Activated T-cell treated with anti-CD3 and anti-CD28 coated beads for 1 hour (primary cell): ENCODE measurements at places on chromosomes 3 and 15.

DNA sequence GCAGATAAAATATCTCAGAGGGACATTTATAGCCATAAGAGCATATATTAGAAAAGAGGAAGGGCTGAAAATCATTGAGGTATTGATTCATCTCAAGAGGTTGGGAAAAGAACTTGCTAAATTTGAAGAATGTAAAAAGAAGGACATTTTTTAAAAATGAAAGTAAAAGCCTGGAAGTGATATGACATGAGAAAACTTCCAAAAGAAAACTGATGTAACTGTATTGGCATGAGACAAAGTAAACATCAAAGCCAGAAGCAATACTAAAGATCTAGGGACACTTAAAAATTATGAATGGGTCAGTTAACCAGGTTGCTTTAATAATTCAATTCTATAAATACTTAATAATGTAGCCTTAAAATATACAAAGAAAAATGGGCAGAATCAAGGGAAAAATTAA, 31.9 kb downstream of the CEP63 start:
- DNase-seq = no peak

DNA sequence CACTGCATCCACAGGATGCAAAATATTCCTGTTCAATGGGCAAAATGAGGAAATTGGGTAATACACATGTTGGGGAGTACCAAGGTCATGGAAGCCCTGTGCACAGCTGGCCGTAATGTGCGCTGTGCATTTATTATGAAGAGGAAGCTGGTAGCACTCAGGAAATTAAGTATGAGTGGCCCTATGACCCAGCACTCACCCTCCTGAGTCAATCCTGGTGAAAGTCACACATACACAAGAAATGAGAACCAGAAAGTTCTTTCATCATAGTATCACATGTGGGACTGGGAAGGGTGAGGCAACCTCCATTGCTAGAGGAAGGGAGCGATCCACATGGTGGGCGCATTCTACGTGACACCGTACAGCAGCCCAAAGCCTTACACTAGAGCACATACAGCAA, 11.4 kb upstream of the PRR20G start:
- no peak for DNase-seq

DNA sequence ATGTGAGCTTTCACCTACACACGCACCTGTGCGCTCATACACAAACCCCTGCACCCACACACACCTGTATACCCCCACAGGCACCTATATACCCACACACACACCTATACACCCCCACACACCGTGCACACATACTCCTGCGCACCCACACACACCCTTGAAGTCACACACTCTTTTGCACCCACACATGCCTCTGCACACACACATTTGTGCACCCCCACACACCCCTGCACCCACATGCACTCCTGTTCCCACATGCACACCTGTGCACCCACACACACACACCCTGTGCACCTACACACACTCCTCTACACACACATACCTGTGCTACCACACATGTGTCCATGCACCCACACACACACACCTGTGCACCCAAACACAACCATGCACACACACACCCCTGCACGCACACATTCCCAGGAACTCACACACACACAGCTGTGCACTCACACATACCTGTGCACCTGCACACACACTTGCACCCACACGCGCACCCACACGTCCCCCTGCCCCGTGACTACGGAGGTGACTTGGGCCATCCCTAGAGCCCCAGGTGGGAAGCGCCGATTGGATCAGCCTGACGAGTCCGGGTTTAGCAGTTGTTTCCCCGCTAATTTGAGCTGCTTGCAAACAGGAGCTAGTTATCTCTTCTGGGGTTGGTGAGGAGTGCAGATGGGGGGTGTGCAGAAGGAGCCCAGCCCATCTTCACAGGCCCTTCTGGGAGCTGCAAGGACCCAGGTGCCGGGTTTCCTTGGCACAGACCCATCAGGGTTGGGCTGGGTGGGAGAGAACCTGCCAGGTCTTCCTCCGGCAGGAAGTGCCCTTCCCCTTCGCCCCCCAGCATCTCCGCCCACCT, 97.8 kb downstream of the CHSY1 start:
- DNase-seq = no peak

DNA sequence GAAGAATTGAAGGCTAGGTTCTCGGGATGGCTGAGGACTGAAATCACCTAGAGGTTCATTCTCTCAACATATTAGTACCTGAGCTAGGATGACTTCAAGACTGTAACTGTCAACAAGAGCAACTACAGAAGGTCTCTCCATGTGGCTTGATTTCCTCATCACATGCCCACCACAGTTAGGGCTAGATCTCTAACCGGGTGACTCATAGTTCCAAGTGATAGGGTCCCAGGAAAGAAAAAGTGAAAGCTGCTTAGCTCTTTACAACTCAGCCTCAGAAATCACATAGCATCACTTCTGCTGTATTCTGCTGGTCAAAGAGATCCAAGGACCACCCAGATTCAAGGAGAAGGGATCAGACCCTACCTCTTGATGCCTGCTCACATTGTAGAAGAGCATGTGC, 165.4 kb upstream of the AGTR1 start:
- no peak for DNase-seq

- no peak for DNase-seq
These were observed 15.8 kb downstream of the UROC1 start for GRCh38 chr3:126501736-126502135.

- DNase-seq = no peak
These were observed 343.1 kb upstream of the SEMA6D start for GRCh38 chr15:47374222-47374621.

DNA sequence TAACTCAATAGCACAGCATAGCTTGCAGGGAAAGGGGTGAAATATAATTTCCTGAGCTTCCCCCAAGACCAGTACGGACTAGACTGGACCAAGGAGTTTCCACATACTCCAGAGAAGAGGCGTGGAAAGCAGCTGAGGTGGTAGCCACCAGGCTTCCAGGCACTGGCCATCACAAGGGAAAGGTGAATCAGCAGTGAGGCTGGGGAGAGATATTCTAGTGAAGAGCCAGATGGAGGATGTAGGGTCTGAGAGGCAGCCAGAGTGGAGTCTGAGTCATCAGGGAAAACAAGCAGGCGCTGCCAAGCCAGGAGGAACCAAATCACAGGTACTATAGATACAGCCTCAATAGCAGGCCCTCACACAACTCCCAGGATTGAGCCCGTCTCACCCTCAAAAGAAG, 9.6 kb upstream of the RASA2 start:
- no peak for DNase-seq

DNA sequence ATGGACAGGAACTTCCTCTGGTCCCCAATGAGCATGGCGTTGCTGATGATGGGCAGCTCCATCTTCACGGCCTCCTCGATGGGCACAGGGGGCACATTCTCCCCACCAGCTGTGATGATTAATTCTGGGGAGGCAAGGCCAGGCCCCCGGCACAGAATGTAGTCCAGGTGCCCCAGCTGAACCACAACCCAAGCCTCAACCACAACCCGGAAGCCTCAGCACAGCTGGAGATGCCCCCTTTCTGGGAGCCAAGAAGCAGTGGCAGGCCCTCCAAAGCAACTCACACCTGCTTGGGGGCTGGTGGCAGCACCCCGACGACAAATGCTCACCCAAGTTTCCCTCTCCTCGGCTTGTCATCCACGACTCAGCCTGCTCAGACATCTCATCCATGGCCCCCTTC, 25.2 kb downstream of the IDH3A start:
- no peak for DNase-seq

DNA sequence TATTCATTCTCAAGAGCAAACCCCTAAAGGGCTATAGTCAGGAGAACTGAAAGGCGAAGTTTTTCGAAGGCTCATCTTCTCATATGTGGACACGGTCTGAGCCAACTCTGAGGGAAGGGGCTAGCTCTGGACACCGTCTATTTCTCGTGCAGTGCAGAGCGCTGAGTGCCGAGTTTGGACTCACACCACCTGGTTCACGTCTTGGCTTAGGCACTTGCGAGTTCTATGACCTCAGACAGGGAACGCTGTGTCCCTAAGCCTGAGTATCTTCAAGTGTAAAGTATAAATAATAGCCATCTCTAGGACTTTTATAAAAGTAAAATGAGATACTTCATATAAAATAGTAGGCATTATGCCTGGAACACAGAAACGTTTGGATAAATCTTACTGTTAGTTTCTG, 223.7 kb downstream of the FMN1 start:
- DNase-seq = no peak

- no peak for DNase-seq
These were observed 15.2 kb downstream of the LOXL1 start for GRCh38 chr15:73941449-73941848.

DNA sequence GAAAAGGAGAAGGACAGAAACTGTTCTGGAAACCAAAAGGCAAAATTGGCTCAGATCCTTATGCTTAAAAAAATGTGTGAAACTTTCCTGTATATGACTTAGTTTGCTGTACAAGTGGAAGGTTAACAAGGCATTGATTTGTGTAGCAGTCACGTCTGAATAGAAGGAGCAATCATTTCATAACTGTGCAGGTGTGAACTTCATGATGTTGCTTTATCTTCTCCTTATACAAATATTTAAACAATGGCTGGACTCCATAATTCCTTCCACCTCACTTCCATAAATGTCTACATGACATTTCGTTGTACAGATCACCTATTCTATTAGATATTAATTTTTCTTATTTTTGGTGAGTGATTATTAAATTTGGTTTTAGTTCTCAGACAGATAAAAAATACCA, 382.7 kb upstream of the NPAP1 start:
- DNase-seq = no peak

DNA sequence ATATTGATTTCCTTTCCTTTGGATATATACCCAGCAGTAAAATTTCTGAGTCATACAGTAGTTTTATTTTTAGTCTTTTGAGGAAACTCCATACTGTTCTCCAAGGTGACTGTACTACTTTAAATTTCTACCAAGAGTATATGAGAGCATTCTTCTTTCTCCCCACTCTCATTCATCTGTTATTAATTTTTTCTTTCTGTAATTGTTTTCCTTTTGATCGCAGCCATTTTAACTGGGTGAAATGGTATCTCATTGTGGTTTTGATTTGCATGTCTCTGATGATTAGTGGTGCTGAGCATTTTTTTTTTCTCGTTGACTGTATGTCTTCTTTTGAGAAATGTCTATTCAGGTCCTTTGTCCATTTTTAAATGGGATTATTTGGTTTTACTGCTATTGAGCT, 18.3 kb upstream of the VGLL3 start:
- no peak for DNase-seq

GRCh38 chr15:73950479-73950830, 24.2 kb downstream of the LOXL1 start:
- DNase-seq = no peak

- no peak for DNase-seq
These were observed 70.4 kb downstream of the DLG1 start for GRCh38 chr3:197227780-197228574.

GRCh38 chr3:41848753-41849574, 112.9 kb downstream of the ULK4 start:
- no peak for DNase-seq

DNA sequence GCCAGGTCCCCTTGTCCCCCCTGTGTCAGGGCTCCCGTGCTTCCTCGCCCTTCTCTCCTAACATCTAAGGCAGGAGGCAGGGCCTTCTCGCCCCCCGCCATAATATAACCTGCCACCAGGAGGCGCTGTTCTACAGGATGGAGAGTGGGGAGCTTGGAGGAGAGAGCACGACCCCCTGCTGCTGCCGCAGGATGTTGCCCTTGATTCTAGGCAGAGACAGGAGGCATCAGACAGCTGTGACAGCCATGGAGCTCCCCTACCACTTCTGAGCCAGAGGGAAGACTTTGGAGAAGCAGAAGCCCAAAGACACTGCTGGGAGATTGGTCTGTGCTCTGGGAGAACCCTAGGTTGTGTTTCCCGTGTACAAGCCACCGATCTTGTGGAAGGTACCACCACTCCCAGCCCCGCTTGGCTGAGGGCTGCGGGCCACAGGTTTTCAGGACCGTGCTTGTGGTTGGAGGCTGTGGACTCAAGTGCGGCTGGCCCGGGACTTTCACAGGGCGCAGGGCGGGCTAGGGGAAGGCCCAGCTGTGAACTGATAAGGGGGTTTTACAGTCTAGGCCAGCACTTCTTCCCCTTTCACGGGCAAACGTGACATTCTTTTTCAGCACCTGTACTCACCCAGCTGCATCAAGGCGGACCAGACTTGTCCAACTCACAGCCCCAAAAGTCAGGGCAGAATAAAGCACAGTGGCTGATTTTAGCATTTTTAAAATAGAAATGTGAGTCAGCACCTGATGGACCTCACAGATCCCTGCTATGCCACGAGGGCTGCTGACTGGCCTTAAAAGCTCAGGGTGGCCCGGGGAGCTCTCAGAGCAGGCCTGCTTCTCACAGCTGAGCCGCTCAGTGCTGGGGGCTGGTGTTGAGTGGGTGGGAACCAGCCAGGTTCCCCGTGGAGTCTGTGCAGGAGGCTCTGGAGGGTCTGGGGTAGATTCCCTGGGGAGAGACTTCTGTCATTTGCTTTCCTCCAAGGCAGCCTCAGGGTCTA, 2.6 kb upstream of the TIGIT start:
- peak; percentile 91 for DNase-seq

GRCh38 chr15:68796576-68796975, 24.1 kb downstream of the ANP32A start:
- DNase-seq = no peak

GRCh38 chr3:167406876-167407492, 26.9 kb upstream of the ZBBX start:
- no peak for DNase-seq

DNA sequence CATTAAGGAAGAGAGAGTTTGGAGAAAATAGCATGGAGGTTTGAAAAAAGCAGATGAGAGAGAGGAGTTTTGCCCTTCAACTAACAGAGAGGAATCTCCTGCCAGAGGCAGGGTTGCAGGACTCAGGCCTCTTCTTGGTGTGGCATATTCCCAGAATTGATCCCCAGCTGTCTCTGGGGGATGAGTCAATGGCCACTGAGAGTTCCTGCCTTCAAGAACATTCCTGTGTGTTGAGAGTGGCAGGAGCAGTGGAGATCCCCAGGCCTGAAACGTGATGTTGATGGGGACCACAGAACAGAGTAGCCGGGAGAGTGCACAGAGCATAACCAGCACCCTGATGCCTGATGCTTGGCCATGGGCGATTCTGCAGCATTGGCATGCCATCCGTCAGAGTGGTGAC, 348.4 kb upstream of the THBS1 start:
- DNase-seq = no peak

GRCh38 chr15:46111730-46112129, 476.9 kb downstream of the SQOR start:
- no peak for DNase-seq

- DNase-seq = no peak
These were observed 109.7 kb upstream of the SLC7A14 start for GRCh38 chr3:170695486-170696064.

- DNase-seq = no peak
These were observed 33.4 kb downstream of the SH3BP5 start for GRCh38 chr3:15299036-15299435.

DNA sequence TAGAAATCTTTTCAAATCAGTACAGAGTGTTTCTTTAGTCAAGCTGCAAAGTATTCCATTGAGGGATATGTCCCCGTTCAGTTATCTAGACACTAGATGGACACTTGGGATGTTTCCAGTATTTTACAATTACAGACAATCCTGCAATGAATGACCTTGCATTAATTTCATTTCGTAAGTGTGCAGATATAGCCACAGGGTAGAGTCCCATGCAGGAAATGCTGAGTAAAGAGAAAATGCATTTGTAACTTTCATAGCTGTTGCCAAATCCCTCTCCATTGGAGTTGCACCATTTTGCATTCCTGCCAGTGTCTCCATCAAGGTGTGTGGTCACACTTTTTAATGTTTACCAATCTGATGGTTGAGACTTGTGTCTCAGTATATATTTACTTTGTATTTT, 92.5 kb downstream of the LIPC start:
- no peak for DNase-seq

GRCh38 chr3:52352566-52352965, 36.4 kb downstream of the DNAH1 start:
- DNase-seq = no peak
